LoVo (cell line): ENCODE measurements at places on chromosomes 4 and X.

GRCh38 chr4:8370835-8371595 lies 69.5 kb downstream of the ACOX3 start:
- no peak for DNase-seq

- DNase-seq: no peak
Measured at GRCh38 chrX:989959-990510, 222.4 kb downstream of the CRLF2 start.

DNA sequence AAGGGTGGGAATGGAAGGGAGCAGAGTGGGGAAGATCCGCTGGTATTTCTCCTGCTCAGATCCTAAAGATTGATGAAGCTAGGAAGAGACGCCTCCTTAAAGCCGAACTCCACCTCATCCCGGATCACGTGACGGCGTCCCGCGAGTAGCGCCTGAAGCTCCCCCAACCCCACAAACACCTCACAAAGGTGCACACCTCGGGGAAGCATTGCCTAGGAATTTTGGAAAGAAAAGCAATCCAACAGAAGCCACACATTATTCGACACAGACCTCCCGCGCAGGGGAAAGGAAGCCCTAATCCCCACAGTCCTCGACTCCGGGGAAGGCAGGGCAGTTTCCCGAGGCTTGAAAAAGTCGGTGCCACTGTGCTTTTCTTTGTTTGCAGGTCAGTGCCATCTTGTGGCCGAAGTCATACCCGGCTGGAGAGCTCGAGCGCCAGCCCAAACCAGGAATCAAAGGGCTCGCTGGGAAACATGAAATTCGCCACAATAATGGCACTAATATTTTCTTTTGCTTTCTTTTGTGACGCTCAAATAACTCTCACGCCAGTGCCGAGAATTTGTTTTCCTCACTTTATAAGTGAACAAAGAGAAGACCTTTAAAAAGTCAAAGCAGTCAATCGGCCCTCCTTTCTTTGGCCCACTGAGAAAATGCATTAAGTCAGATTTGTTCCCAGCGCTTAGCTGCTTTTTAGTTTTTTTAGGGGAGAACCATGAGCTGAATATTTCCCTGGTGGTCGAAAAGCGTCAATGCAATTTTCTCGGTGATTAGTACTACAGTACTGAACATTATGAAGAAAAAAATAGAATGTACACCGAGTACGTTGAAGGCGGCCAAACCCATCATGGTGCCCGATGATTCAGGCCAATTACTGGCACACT lies at the start of gene NPY1R:
NPY1R (minus strand) TSS at position 71 of the 881 bp plus-strand sequence. CDS start 6,042 bp downstream, outside the sequence.
- DNase-seq: peak; percentile 74

DNA sequence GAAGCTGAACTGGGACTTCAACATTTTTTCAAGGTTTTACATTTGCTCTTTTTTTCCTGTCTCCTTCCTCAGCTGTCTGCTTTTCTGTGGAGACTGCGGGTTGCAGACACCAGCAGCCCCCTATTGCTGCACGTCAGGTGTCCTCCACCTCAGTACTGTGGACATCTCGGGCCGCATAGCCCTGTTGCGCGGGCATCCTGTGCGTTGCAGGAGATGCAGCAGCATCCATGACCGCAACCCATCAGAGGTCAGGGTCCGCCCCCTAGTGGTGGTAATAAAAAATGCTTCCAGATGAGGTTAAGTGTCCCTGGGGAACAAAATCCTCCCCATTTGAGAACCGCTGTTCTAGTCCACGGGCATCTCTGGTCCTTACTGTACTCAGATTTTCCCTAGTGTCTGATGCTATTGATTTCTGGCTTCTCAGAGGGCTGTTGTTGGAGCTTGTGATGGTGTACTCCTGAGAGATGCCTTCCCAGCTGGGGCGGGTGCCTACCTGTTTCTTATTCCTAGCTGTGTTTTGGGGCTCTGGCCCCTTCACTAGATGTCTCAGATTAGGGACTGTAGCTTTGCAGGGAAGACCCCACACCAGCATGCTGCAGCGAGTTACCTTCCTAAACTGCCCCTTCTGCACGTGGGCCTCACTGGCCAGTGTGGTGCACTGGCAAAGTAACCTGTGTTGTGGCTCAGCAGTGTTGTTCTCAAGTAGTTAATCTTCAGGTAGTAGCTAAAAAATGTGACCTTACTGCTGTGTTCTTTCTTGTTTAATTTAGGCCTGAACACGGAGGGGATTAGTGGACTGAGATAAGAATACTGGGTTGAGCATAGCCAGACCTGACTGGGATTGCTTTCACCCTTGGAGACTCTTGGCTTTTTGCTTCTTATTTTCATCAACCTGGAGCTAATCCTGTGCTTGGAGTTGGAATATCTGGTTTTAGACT lies 28.2 kb downstream of the NSD2 start:
- DNase-seq: peak; percentile 67

DNA sequence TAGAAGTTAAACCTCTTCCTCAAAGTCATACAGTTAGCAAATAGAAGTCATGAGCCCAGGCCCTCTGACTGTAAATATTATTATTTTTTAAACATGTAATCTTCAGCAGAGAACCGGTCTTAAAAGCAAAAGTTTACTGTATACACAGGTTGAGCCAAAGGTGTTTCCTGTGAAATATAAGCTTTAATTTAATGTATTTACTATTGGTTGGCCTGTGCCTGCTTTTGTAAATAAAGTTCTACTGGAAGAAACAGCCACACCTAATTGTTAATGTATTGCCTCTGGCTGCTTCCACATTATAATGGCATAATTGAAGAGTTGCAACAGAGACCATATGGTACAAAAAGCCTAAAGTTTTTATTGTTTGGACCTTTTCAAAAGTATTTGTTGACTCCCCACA lies 61.0 kb upstream of the PRDM8 start:
- DNase-seq: peak; percentile 20

DNA sequence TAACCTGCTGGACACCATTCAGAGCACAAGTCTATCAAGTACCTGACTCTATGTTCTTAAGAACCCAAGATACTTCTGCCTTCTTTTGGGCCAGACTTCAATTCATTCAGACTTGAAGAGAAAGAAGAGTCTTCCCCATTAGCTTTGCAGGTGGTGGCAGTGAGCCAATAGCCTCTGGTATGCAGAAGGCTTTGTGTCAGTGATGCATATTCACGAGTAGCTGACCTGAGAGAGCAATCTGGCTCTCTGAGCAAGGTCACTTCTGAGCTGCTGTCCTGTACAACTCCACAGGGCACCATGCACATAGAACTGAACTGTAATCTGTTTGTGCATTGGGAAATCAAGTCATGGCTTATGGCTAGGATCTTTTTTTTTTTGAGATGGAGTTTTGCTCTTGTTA lies 39.9 kb upstream of the SPINK2 start:
- DNase-seq: peak; percentile 8

DNA sequence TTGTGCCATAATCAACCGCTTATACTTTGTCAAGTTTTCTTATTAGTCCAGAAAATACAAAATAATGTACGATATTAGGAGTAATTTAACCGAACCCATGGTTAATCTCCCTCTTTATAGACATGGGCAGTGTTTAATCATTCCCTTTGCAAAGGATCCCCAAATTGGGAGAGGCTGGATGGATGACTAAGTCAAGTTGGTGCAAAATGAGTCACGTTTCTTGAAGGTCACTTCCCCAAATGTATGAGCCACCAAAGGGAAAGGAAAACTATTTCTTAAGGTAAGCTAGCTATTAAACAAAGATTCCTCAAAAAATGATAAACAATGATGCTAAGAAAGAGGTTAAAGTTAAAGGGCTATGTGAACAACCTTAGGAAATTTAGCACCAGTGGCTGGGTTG lies 17.5 kb downstream of the MAML3 start:
- no peak for DNase-seq

GRCh38 chr4:184388106-184388505 lies 86.2 kb downstream of the IRF2 start:
- no peak for DNase-seq

- no peak for DNase-seq
Measured at GRCh38 chr4:16192631-16193518, 33.4 kb downstream of the TAPT1 start.

DNA sequence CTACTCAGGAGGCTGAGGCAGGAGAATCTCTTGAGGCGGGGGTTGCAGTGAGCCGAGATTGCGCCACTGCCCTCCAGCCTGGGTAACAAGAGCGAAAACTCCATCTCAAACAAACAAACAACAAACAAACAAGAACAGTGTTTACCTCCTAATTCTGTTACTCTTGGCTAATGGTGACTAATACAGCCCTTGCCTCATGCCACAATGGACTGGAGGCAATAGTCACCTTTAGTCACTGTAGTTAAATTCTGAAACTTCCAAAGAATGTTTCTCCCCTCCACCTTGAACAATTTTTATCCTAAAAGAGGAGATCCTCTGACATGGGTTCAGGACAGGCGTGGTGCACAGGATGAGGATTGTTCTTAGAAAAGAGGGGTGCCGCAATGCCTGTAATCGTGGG lies 241.2 kb upstream of the CTSO start:
- no peak for DNase-seq

GRCh38 chr4:84496331-84496705 lies 2.8 kb downstream of the NKX6-1 start:
- DNase-seq: no peak

DNA sequence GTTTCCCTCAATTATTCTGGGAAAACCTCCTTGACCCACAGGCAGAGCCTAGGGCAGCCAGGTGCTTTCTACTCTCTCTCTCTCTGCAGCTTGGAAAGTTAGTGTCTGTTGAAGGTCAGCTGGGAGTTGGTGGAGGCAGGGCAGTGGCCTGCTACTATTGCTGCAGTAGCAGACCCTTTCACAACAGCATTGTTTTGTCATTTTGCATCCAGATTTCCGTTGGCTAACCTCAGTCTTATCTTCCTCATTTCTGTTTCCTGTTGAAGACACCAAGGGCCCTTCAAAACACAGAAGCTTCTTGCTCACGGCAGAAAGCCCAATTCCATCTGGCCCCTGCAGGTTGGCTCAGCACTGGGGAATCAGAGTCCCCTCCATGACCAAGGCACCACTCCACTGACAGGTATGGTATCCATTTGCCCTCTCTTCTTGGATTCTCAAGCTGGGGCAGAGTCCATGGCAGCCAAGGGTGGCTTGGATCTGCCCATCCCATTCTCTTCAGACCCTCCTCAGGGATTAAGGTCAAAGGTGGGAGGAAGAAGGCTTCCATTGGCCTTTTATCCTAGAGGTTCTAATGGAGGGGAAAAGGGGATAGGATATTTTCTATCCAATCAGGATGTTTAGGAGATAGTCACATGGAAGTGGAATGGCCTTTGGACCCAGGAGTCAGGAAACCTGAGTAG lies 24.6 kb downstream of the VSIG4 start:
- DNase-seq: no peak

- DNase-seq: no peak
Measured at GRCh38 chrX:135973025-135973547, 702 bp downstream of the MMGT1 start.

GRCh38 chr4:14925471-14925870 lies 76.8 kb upstream of the CPEB2 start:
- peak; percentile 10 for DNase-seq

GRCh38 chr4:26235500-26235899 lies 85.3 kb upstream of the RBPJ start:
- DNase-seq: no peak

GRCh38 chr4:114924311-114924710 lies 189.1 kb downstream of the NDST4 start:
- DNase-seq: no peak

DNA sequence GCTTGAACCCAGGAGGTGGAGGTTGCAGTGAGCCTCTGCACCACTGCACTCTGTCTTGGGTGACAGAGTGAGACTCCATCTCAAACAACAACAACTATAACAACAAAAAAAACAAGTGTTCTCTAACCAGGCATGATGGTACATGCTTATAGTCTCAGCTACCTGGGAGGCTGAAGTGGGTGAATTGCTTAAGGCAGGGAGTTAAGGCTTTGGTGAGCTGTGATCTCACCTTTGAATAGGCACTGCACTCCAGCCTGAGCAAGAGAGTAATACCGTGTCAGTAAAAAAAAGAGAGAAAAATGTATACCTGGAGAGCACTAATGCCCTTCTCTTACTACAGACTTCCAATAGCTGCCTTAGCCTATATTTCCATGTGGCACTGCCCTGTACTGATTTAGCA lies 18.9 kb upstream of the USP9X start:
- no peak for DNase-seq

GRCh38 chr4:148565801-148566200 lies 123.6 kb upstream of the NR3C2 start:
- no peak for DNase-seq

GRCh38 chrX:115906276-115906675 lies 264.3 kb upstream of the AGTR2 start:
- DNase-seq: no peak

DNA sequence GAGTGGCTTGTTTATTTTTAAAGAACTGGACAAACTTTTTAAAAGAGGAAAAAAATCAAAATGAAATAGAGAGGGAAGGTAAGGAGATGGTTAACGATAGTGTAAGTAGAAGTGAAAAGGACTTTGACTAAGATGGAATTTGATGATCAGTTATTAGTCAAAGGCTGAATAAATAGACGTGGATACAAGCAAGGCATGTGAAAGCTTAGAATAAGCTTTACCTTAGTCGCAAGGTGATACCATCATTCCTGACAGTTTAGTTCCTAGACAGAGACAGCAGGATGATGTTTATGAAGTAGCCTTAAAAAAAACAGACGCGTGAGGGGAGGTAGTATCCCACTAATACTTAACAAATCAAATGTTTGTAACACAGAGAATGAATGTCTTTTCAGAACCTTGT lies 97.3 kb downstream of the PALLD start:
- no peak for DNase-seq

- no peak for DNase-seq
Measured at GRCh38 chrX:45007598-45007997, 134.6 kb downstream of the KDM6A start.

GRCh38 chr4:141652161-141652778 lies 15.9 kb downstream of the IL15 start:
- DNase-seq: no peak

DNA sequence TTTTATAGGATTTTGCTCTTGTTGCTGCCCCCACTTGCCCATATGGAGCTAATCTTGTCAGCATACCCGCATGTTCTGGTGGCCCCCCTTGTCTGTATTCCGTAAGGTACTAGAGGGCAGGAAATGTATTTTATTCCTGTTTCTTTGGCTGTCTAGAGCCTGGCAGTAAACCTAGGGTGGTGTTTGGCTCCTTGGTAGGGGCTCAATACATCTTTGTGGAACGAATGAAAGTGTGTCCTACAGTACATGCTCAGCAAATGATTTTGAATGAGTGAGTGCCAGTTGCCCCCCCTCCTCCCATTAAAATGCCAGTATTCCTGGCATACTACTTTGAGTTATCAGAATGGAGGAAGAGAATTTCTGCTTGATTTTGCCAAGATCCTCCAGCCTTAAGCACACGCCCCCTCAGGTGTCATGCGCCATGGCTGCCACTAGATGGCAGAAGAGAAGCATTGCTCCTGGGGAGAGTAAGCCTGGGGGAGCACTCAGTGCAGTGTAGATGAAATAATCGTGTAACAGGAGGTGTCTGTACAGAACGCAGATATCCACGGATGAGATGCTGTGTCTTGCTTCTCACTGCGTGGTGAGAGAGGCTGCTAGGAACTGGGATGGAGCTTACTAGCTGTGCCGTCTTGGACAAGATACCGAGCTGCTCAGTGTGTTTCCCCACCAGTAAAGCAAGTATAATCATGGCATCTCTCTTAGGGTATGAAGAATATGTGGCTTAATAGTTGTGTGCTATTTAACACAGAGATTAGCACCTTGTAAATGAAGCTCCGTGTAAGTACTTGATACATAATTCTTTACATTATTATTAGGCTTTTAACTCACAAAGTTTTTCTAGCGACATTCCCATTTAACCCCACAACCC lies 17.2 kb upstream of the RNF212 start:
- DNase-seq: peak; percentile 65
